ENCODE measurements at places on chromosomes 5 and 9.

GRCh38 chr9:77021291-77021894 is 1.9 kb downstream of the FOXB2 start:
- H3K27me3 ChIP-seq = peaks cover 92% of the 10 kb centered on the region
- peaks cover 37% of the 10 kb centered on the region for H3K4me1 ChIP-seq
- no peak for DNase-seq
- peak overlapping the region; percentile 20 for H3K4me3 ChIP-seq
- H3K36me3 ChIP-seq = no peaks in the 10 kb centered on the region
- peak overlapping the region; percentile 46 for H3K27ac ChIP-seq

- no peak for DNase-seq
- H3K27ac ChIP-seq = no peak overlapping the region
- H3K4me3 ChIP-seq = no peak overlapping the region
Measured at GRCh38 chr9:97895695-97896332, 26.5 kb downstream of the TRMO start.

GRCh38 chr5:36270175-36270574 is 28.4 kb upstream of the NADK2 start:
- H3K4me3 ChIP-seq = no peak overlapping the region
- H3K27ac ChIP-seq = no peak overlapping the region
- no peaks in the 10 kb centered on the region for H3K36me3 ChIP-seq
- H3K4me1 ChIP-seq = no peaks in the 10 kb centered on the region

- H3K36me3 ChIP-seq = no peaks in the 10 kb centered on the region
- no peak for DNase-seq
- H3K27me3 ChIP-seq = no peaks in the 10 kb centered on the region
- no peak overlapping the region for H3K27ac ChIP-seq
Measured at GRCh38 chr9:79054500-79054899, 517.3 kb upstream of the TLE4 start.

DNA sequence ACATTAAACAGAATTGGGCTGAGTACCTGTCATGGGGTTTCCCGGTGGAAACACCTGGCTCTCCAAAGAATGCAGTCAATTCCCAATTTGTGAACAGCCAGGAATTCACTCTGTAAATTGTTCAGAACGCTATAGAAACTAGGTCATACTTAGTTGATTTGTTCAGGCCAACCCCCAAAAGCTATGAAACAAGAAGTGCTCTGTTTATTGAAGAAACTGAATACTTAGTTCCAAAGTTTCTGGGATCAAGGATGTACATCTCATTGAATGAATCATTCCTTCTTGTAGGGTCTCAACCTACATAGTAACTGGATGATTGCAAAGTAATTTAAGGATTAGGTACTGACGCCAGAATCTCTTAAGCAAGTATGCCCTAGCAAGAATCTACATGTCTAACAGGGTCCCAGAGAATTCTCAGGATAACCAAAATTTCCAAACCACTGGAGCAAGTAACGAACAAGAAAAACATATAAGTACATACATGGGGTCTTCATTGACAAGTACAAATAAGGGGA is 659 bp upstream of the TUSC1 start:
- DNase-seq = no peak
- no peak overlapping the region for H3K4me3 ChIP-seq
- H3K27me3 ChIP-seq = peaks cover 26% of the 10 kb centered on the region
- H3K36me3 ChIP-seq = no peaks in the 10 kb centered on the region

DNA sequence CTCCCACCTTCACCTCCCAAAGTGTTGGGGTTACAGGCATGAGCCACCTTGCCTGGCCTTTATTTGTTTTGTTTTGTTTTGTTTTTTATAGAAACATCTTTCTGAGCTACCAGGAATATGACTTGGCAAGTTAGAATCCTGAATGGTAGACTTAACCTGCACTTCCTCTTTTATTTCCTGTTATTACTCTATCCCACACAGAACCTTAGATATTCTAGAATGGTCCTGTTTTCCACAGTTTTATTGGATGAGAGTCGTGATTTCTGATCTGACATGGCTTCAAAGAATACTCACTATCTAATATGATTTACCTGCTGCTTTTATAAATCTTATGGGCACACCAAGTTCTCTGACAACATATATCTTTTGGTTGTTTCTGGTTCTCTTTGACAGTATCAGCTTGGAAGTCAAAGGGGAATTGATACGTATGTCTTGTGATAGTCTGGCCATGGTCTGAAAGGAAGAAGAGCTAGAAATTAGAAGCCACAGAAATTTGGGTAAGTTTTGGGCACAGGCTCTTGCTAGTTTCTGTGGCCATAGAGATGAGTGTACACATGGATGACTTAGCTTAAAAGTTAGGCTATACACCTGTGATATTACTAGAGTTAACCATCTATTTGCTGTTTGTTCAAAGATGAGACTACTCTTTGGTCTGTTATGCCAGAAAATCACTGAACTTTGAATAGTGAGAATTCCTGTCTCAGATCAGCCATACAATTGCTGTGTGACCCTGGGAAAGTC is 4.7 kb upstream of the PANK3 start:
- no peak overlapping the region for H3K4me3 ChIP-seq
- no peak for DNase-seq
- peaks cover 15% of the 10 kb centered on the region for H3K27me3 ChIP-seq
- peaks cover 10% of the 10 kb centered on the region for H3K4me1 ChIP-seq

GRCh38 chr5:55583578-55583977 is 48.8 kb upstream of the PLPP1 start:
- H3K4me3 ChIP-seq = no peak overlapping the region
- DNase-seq = no peak
- H3K27ac ChIP-seq = no peak overlapping the region
- H3K4me1 ChIP-seq = peaks cover 18% of the 10 kb centered on the region
- H3K27me3 ChIP-seq = no peaks in the 10 kb centered on the region

DNA sequence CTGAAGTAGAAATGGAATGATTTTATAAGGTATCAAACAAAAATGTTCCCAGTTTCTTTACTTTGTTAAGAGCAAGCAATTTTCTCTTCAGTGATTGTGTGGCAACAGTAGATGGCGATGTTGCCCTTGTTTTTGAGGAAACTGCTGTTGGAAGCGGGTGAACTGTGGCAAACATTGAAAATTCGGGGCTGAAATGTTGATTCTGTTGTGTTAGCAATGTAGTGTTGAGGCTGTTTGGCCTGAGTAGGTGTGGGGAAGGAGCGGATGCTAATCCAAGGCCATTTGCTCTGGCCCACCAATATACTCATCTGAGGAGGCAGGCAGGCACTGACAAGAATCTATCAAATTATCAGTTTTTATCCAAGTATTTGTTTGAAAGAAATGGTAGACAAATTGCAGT is 129.8 kb downstream of the SLC12A2 start:
- H3K4me1 ChIP-seq = peaks cover 2% of the 10 kb centered on the region
- no peaks in the 10 kb centered on the region for H3K36me3 ChIP-seq
- no peak overlapping the region for H3K27ac ChIP-seq
- H3K27me3 ChIP-seq = peaks cover 2% of the 10 kb centered on the region
- DNase-seq = no peak
- H3K4me3 ChIP-seq = no peak overlapping the region

GRCh38 chr9:133701321-133701980 is 36.7 kb downstream of the SARDH start:
- no peaks in the 10 kb centered on the region for H3K27me3 ChIP-seq
- H3K4me1 ChIP-seq = peaks cover 54% of the 10 kb centered on the region
- H3K27ac ChIP-seq = peak overlapping the region; percentile 97
- DNase-seq = peak; percentile 83
- peak overlapping the region; percentile 77 for H3K4me3 ChIP-seq

DNA sequence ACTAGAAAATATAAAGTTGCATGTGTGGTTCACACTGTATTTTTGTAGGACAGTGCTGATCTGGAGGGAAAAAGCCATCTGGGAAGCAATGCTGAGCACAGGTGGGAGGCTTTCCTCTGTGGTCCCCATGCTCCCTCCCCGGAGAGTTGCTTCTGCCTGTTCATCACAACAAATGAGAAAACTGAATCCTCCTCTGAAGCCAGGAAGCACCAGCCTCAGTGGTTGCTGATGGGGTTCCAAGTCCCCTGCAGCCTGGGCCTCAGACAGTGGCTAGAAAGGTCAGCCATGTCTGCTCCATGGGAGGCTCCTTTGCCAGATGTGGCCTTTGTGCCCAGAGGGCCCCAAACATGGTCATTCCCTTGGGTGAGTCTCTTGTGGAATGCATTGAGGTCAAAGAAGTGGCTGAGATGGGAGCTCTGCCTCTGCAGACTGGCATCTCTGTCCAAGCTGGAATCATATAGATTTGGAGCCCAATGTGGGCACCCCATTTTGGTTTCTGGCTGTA is 77.6 kb downstream of the C5orf15 start:
- no peak for DNase-seq
- no peak overlapping the region for H3K27ac ChIP-seq
- H3K4me1 ChIP-seq = no peaks in the 10 kb centered on the region
- H3K4me3 ChIP-seq = no peak overlapping the region
- no peaks in the 10 kb centered on the region for H3K27me3 ChIP-seq

DNA sequence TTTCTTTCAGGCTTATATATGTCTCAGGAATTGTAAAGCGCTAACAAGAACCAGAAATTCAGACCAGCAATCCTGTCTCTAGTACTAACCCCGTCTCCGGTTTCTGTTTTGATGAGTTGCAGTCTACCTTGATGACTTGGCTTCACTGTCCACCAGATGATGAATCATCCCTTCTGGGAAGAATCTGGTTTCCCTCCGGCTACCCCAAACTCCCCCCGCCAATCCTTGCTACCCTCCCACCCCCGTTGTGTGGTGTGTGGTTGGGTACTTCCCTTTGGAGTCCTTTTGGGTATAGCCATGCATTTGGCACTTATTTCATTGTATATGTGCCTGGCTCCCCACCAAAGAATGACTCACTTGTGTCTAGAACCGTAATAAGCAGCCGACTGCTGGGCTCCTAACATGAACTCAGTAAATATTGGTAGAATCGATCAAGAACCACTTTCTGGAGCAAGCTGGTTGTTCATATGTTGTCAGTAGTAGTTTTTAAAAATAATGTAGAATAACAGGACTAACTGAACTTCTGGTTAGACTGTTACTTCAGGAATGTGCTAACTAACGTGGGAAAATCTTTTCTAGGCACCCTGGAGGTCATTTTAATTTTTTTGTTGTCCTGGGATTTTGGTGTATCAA is 8.3 kb upstream of the TGFBI start:
- no peak for DNase-seq
- peaks cover 30% of the 10 kb centered on the region for H3K27me3 ChIP-seq
- H3K27ac ChIP-seq = no peak overlapping the region
- H3K4me1 ChIP-seq = peaks cover 8% of the 10 kb centered on the region
- no peaks in the 10 kb centered on the region for H3K36me3 ChIP-seq

DNA sequence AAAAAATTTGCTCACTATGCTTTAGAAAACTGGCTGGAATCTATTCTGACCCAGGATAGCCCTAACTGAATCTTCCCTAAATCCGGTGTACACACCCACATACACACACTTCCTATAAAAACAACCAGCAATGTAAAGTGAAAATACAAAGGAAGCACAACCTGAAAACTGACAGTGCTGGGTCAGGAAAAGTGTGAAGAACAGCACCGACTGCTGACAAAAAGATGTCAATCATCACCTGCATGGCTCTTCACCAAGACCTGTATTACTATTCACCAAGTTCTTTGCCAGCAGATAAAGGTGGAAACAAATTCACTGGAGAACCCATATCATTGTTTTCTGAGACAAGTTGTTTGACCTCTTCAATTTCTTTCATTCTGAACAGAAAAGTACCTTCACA is 293.8 kb upstream of the GRAMD2B start:
- H3K36me3 ChIP-seq = no peaks in the 10 kb centered on the region
- no peaks in the 10 kb centered on the region for H3K4me1 ChIP-seq
- no peaks in the 10 kb centered on the region for H3K27me3 ChIP-seq
- H3K4me3 ChIP-seq = no peak overlapping the region

- DNase-seq = no peak
- H3K36me3 ChIP-seq = peaks cover 6% of the 10 kb centered on the region
- H3K4me3 ChIP-seq = peak overlapping the region; percentile 30
- no peak overlapping the region for H3K27ac ChIP-seq
Measured at GRCh38 chr9:34623374-34624235, 3.3 kb upstream of the DCTN3 start.

- H3K27ac ChIP-seq = no peak overlapping the region
- H3K36me3 ChIP-seq = no peaks in the 10 kb centered on the region
- DNase-seq = no peak
- H3K4me3 ChIP-seq = no peak overlapping the region
- H3K27me3 ChIP-seq = peaks cover 7% of the 10 kb centered on the region
- H3K4me1 ChIP-seq = peaks cover 1% of the 10 kb centered on the region
Measured at GRCh38 chr9:18255747-18256146, 218.2 kb upstream of the ADAMTSL1 start.

- H3K27me3 ChIP-seq = peaks cover 69% of the 10 kb centered on the region
- no peaks in the 10 kb centered on the region for H3K36me3 ChIP-seq
- H3K27ac ChIP-seq = no peak overlapping the region
- no peaks in the 10 kb centered on the region for H3K4me1 ChIP-seq
- no peak overlapping the region for H3K4me3 ChIP-seq
Measured at GRCh38 chr5:175422058-175422457, 21.9 kb downstream of the DRD1 start.

GRCh38 chr5:139021346-139021745 is 146.2 kb upstream of the LRRTM2 start:
- no peaks in the 10 kb centered on the region for H3K27me3 ChIP-seq
- no peaks in the 10 kb centered on the region for H3K4me1 ChIP-seq
- H3K4me3 ChIP-seq = no peak overlapping the region
- DNase-seq = no peak

DNA sequence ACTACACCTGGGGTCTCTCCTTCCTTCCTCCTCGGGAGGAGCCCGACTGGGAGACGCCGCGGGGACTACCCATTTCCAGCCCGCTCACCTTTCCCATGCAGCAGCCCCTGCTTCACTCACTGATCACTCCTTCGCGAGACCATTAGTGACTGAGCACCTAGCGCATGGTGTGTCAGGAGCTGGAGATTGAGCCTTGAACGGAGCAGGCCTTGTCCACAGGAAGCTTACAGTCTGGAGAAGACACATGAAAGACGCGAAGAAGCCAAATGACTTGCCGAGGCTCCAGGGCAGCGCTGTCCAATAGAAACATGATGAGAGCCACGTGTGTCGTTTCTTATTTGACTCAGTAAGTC is 283 bp upstream of the CFAP90 start:
- peaks cover 47% of the 10 kb centered on the region for H3K27me3 ChIP-seq
- peaks cover 22% of the 10 kb centered on the region for H3K4me1 ChIP-seq
- H3K27ac ChIP-seq = no peak overlapping the region
- peak overlapping the region; percentile 72 for H3K4me3 ChIP-seq
- H3K36me3 ChIP-seq = no peaks in the 10 kb centered on the region

DNA sequence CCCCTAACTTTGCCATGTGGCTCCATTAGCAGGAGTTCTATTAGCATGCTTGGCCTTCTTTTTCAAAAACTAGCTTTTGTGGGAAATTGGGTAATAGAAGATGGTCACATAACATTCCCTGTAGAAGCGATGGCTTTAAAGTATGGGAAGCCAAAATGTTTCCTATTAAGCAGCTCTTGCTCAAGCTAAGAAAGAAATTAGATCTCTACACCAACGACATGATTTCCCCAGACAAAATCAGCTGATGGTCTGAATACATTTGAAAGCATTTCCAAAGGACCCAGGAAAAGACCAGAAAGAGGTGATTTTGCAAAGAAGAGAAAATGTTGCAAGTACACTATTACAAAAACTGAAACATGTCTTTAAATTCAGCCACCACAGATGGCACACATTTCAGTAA is 4.8 kb upstream of the NFIL3 start:
- peaks cover 6% of the 10 kb centered on the region for H3K36me3 ChIP-seq
- H3K4me1 ChIP-seq = peaks cover 51% of the 10 kb centered on the region
- H3K27me3 ChIP-seq = peaks cover 5% of the 10 kb centered on the region
- H3K27ac ChIP-seq = no peak overlapping the region
- no peak overlapping the region for H3K4me3 ChIP-seq
- DNase-seq = no peak
